ENCODE measurements at places on chromosomes 3 and 15.

DNA sequence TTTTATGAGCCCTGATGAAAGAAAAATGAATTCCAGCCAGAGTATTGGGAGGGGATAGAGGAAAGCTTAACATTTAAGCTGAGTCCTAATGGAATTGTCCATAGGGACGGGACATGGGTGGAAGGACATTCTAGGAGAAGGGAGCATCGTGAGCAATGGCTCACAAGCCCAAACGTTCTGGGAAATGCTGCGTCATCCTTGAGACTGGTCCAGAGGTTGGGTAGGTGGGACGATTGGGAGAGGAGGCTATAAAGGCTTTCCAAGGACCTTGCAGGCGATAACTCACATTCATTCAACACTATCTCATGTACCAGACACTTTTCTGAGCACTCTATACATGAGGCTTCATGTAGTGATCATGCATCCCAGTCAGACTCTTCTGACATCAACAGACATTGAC, 237.5 kb downstream of the THSD4 start:
- no peak for DNase-seq

GRCh38 chr3:73665286-73665685, 40.5 kb upstream of the PDZRN3 start:
- no peak for DNase-seq

GRCh38 chr3:191390580-191390979, 60.3 kb upstream of the UTS2B start:
- no peak for DNase-seq

DNA sequence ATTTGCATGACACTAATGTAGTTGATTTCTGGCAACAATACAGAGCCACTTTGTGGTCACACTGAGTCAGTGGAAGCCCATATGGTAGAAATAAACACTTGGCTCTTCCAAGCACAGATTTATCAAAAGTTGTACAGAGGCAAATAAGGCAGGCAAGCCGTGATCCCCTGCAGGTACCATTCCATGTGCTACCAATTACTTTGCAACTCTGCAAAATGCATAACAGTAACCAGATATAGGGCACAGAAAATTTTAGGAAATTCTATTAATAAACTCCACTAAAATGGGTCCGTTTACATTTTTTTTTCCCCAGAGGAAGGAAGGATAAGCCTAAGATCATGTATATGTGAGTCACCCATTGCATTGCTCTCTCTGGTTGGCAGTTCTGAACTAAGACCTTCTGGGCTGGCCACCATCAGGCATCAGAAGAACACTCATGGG, 103.1 kb upstream of the PTX3 start:
- no peak for DNase-seq

- DNase-seq: no peak
These were observed 158.2 kb upstream of the ARHGEF26 start for GRCh38 chr3:153963012-153963411.

- no peak for DNase-seq
These were observed 43.0 kb downstream of the BOC start for GRCh38 chr3:113254171-113254947.

- DNase-seq: no peak
These were observed 16.8 kb downstream of the MBNL1 start for GRCh38 chr3:152285509-152285908.

DNA sequence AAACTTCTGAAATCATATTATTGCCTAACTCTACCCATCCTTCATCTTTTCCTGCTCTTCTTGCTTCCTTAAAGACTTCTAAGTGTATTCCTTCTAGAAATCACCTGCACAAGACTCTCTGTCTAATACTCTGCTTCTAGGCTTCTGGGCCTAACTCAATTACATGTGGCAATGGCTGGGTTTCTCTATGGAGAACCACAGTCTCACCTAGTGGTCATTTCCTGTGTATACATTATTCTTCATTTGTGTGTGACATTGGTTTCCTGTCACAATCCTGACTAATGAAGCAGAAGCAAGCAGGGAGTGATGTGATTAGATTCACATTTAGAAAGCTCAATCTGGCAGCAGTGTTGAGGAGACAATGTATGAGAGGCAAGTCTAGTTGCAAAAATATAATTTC, 16.9 kb upstream of the CLDN1 start:
- no peak for DNase-seq

- DNase-seq: no peak
These were observed 466.0 kb downstream of the NLGN1 start for GRCh38 chr3:173863551-173863950.

DNA sequence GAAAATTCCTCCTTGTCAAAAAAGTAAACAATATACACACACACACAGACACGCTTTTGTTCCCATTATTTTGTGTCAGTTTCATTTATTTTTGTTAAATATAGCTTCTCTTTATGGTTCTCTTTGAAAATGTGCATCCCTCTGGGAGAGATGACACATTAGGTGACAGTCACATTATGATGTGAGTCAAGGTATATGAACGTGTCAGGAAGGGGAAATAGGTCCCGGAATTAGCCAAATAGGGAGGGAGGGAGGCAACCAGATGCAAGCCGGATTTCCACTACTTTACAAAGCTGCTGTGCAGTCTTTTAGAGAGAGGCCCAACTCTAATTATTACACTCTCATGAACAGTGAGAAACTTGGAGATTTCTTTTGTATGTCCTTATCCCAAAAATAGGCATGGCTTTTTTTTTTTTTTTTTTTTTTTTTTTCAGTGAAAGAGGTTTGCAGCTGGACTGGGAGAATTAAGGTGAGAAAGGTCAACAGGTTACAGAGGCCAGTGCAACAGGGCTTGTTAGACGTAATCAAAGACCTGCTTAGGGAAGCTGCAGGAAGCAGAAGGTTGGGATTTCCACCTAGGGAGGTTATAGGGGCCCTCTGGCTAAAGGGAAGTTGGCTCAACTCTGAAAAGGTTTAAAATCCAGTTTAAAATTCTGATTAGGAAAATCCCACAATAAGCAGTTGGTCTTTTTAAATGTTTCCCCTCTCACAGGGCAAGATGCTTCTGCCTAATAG, 240.5 kb upstream of the UBE2E1 start:
- no peak for DNase-seq

DNA sequence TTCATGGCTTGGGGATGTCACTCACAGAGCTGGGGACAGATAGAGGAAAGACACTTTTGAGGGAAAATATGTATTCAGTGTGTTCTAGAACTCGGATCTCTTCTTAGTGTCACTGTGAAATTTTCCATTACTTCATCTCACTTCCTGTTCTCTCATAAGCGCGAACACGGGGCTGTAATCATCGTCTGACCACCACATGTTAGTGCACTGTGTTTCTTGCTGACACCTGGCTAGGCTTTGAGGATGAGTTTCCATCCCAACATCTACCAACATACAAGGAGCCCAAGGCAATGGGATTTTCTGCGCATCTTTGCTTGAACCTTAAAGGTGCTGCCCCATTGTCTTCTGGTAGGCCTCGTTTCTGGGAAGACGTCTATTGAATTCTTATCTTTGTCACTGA, 84.0 kb downstream of the LIPC start:
- DNase-seq: no peak

- no peak for DNase-seq
These were observed 46.7 kb downstream of the NKIRAS1 start for GRCh38 chr3:23869977-23870662.

DNA sequence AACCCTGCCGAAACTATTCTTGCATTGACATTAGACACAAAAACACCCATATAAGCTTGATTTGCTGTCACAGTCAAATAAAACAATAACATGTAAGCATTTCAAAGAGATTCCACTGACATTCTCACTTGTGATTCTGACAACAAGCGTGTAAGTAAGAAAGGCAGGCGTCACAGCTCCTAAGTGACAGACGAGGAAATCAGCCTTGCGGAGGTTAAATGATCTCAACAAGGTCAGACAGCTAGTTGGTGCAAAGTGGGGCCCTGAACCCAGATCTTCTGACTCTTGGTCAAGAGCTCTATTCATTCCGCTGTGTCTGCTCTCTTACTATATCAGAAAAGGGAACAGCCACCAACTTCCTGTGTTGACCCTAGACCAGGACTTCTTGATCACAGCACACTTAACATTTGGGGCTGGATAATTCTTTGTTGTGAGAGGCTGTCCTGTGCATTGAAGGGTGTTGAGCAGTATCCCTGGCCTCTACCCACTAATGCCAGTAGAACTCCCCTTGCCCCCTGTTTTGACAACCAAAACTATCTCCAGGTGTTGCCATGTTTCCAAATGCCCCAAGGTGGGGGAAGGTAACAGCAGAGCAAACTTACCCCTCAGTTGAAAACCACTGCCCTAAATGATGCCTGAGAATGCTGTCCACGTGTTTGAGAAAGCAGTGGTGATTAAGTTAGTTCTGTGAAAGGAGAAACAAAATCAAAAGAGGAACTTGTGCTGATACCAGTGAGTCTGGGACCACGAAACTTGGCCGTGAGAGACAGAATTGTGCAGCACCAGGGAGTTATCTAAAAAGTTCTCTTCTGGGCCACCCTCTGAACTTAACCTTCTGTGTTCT, 86.1 kb downstream of the LIPC start:
- peak; percentile 22 for DNase-seq

DNA sequence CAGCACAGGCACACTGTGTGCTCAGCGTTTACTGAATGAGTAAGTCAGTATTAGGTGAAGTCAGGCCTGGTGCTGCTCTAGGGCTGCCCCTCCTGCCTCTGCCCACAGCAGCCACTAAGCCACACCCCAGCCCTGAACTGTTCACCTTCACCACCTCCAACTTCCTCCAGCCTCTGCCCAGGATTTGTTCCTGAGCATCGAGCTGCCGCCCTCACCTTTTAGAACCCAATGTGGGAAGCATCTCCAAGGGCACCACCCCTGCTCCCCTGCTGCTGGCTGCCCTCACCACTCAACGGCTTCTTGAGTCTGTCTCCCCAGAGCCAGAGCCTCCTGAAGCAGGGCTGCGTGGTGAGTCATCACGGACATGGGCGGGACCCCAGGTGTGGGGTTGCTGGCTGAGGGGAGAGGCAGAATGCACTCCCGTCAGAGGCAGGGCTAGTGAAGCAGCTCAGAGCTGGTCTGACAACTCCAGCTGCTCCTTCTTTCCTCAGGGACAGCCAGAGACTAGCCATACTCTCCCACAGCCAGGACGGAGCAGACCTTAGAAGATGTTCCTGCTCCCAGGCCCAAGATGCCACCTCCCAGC, 5.8 kb downstream of the HYAL2 start:
- DNase-seq: no peak

GRCh38 chr15:60905587-60905986, 323.5 kb downstream of the RORA start:
- DNase-seq: no peak

DNA sequence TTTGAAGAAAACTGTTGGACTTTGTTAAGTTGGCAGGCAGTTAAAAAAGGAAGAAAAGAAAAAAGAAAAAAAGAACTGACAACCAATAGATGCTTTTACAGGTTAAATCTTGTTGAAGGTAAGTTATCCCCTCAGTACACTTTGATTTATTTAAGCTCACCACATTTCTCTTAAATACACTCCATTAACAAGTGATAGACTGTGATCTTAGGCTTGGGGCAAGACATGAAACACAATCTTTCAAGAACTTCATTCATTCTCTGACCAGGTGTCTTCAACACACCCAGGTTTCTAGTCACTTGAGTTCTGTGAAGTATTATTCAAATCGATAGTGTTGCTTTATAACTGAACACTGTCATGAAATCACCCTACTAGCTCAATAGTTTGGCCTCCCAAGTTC, 751.9 kb downstream of the ROBO1 start:
- DNase-seq: no peak

DNA sequence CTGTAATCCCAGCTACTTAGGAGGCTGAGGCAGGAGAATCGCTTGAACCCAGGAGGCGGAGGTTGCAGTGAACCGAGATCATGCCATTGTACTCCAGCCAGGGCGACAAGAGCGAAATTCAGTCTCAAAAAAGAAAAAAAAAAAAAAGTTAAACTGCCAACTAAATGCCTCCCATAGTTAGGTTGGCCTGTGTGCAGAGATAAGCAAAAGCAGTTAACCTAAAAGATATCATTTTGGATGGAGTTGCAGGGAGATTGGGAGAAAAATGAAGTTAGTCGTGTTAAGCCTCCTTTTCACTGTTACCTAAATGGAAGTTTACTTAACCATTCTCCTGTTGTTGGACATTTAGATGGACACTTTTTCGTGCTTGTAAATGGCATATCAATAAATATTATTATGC, 11.4 kb upstream of the FETUB start:
- no peak for DNase-seq

DNA sequence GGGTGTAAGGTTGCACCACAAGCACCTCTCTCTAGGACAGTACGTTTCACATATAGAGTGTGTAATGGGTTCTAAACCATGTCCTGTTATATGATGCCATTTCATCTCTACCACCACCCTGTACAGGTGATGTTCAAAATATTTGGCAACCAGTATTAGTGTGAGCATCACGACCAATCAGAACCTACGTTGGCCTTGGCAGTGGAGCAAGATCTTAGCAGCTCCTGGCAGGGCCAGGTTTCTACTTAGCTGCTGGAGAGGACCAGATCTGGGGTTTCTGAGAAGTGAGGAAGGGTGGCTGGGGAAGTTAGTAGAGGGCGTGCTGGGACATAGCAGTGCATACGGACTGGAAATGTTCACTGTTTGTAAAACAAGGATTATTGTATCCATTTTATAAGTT, 23.1 kb upstream of the MITF start:
- no peak for DNase-seq

- DNase-seq: no peak
These were observed 154.1 kb upstream of the GPR149 start for GRCh38 chr3:154584041-154584440.
